ENCODE measurements at places on chromosomes 16 and 17.
A peak's percentile ranks its signal among the peaks of the same experiment; 100 is the strongest.

DNA sequence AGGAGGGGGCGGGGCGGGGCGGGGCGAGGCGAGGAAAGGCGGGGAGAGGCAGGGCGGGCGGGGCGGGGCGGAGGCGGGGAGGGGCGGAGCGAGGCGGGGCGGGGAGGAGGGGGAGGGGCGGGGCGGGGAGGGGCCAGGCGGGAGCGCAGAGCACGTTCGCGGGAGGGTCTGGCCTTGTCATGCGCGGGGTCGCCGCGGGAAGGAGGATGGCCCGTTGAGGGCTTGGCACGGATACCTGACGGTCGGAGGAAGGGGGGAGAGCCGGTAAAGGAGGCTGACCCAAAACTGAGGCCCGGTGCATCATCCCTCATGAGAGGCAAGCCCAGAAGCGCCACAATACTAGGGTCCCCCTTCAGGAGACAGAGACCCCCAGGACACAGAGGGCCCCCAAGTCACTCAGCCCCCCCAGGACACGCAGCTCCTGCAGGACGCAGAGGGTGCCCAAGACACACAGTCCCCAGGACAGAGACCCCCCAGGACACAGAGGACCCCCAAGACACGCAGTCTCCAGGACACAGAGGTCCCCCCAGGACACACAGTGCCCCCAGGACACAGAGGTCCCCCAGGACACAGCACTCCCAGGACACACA lies 593 bp upstream of the WDR45B start:
- peak; percentile 40 for DNase-seq

DNA sequence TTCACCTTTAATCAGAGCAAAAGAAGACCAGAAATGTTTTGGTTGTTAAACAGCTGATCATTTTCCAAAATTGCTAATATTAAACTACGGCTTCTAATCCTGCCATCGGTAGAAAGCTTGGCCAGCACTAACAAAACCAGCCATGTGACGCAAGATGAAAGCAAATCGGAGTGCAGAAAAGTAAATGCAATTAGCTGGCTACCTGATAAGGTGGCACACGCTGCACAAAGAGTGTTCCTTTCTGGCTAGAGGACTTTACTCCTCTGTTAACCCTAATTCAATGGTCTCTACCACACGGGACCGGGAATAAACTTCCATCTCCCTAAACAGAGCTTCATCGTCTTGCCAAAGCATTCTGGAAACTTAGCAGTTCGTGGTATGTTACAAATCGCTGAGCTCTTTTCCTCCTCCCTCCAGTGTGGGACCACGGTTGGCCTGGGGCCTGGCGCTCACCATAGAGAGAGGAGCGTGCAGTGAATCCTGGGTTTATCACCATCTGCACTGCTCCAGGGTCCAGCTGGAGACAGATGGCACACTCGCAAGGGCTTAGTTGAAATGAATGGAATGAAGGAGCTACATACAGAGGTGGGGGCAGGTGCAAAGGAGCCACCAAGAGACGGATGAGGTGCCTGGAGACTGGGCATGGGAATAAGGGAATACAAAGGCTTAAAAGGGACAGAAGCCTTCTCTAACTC lies 10.1 kb upstream of the COG1 start:
- no peak for DNase-seq

- no peak for DNase-seq
Observed at GRCh38 chr16:28877655-28878000, 660 bp upstream of the ATP2A1 start.

DNA sequence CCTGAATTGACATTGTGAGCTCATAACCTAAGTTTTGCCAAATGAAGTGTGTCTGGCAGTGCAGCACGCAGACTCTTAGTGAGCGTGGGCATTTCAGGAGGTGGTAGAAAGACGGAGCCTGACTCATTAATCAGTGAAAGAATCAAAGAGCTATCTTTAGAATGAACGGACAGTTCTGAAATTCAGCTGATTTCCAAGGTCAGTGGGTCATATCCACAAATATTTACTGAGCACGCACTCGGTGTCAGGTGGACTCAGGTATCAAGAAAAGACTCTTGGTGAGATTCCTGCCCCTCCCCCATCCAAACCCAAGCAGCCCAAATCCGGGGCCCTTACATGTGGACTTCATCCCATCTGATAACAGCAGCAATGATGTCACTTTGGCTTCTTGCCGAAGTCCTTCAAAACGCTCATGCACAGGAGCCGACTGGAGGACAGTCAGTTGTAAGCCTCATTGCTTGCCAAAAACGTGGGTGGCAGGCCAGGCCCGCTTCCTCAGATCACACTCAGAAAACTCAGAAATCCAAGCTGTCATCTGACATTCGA lies 185.8 kb downstream of the HS3ST3A1 start:
- no peak for DNase-seq

DNA sequence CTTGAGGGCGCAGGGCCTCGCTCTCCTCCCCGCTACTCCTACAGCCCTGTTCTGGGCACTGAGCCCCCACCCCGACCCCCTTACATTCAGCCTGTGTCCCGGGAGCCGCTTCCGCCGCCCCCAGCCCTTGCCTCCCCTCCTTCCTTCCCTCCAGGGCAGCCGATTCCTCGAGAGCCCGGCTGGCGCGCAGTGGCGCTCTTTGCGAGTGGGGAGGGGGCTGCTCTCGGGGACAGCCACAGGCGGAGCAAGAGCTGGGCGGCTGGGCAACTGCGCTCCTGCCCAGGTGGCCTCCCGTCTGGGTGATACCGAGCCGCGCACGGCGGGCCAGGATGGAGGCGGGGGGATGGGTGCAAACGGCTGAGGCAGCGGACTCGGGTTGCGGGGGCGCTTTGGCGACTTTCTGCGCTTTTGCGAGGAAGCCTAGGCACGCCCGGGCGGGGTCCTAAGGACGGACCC lies 1.2 kb downstream of the MMP15 start:
- DNase-seq, result no peak

GRCh38 chr16:19522397-19522732 lies 467 bp upstream of the GDE1 start:
- DNase-seq, result peak; percentile 64

- DNase-seq, result no peak
Observed at GRCh38 chr17:45104907-45105624, 27.2 kb downstream of the PLCD3 start.

- no peak for DNase-seq
Observed at GRCh38 chr16:58301052-58301451, 6.2 kb upstream of the PRSS54 start.

DNA sequence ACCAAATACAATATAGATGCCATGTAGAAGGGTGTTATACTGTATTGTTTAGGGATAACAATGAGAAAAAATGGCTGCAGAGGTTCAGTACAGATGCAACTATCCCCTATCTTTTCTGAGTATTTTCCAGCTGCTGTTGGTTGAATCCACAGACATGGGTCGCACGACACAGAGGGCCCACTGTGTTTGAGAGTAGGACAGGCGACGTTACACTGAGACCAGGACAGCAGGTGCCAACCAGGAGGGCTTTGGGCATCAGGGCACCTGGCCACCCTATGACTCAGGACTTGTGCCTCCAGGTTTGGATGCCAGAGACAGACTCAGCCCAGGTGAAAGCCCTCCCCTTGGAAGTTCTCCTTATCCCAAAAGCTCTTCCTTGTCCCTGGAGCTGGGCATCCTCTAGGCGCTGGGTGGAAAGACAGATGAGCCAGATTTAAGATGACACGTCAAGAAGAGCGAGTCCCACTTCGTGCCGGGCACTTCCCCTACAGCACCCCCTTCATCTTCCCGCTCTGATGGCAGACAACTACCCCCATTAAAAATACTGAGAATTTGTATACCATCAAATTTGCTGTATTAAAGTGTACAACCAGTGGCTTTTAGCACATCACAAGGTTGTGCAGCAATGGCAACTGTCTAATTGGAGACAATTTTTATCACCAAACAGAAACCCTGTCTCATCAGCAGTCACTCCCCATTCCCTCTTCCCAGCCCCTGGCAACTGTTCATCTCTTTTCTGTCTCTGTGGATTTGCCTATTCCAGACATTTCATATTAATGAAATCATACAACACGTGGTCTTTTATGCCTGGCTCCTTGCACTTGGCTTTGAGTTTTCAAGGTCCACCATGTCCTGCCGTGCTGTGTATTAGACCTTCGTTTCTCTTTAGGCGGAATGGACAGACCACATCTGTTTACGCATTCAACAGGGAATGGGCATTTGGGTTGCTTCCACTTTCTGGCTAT lies 30.6 kb downstream of the TNFRSF13B start:
- no peak for DNase-seq

GRCh38 chr17:32795339-32795979 lies 81.5 kb downstream of the MYO1D start:
- DNase-seq, result no peak

- DNase-seq, result no peak
Observed at GRCh38 chr17:41785859-41786226, 668 bp downstream of the JUP start.

GRCh38 chr17:60823515-60823914 lies 145.9 kb downstream of the BCAS3 start:
- no peak for DNase-seq

DNA sequence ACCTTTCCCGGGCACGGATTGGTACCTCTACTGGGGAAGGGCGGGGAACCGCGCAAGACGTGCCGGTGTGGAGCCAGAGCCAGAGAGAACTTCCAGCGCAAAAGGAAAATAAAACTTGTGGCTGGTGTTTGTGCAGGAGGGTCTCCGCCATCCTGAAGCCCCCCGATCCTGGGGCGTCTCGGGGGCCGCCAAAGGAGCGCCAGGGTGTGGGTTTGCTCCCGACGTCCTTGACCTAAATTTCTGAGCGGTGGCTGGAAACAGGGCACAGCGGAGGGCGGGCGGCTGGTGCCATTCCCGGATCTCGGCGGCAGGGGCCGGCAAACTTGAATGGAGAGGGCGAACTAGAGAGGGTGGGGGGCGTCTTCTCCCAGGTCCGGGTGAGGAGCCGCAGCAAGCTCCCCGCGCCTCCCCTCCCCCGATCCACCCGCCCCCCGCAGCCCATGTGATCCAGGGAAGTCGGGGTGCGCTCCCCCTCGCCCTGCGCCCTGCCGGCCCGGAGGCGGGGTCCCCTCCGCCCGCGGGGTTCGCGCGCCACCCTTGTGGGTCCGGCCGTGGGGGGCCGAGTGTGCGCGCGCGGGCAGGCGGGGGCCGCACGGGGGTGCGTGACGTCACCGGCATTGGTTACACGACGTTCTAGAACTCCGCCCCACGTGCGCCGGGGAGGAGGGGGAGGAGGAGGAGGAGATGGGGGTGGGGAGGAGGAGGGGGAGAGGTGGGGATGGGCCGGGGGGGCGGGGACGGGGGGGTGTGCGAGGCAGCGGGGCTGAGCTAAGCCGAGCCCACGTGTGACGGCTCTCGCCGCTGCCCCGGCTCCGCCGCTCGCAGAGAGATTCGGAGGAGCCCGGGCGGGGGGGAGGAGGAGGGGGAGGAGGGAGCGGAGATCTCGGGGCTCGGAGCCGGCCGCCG lies at the start of gene MSI2:
MSI2 (plus strand) TSS at position 748 of the 906 bp plus-strand sequence. CDS start 220 bp downstream, outside the sequence.
- DNase-seq, result peak; percentile 75

- peak; percentile 41 for DNase-seq
Observed at GRCh38 chr16:71882505-71883167, 1.3 kb downstream of the ZNF821 start.

GRCh38 chr16:88650749-88651275 lies at the start of gene CYBA:
TSS of gene CYBA (minus strand) at chr16:88651053. CDS start at chr16:88651013, 40 bp downstream.
- no peak for DNase-seq

DNA sequence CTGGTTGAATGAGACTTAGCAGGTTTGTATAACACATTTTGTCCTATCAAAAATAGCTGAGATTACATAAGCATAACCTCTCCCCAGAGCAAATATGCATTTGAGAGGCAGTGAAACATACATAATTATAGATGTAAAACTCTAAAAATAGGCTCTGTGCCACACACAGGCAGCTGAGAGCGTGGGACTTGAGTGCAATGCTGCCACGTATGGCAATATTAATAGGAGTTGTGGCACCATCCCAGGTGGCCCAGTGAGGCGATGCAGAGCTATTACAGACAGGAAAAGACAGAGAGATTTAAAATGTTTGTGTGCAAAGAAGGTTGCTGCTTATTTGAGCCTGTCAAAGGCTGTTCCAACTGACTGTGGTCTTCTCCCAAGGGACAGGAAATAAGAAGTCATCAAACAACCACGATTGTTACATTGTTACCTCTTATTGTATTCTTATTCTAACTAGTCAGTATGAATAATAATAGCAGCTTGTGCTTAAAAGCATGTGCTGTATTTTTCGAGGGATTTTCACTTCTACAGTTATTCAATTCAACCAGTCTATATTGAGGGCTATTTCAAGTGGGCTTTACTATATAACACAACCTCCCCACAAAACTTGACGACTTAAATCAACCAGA lies 116.5 kb downstream of the SALL1 start:
- DNase-seq, result peak; percentile 33

DNA sequence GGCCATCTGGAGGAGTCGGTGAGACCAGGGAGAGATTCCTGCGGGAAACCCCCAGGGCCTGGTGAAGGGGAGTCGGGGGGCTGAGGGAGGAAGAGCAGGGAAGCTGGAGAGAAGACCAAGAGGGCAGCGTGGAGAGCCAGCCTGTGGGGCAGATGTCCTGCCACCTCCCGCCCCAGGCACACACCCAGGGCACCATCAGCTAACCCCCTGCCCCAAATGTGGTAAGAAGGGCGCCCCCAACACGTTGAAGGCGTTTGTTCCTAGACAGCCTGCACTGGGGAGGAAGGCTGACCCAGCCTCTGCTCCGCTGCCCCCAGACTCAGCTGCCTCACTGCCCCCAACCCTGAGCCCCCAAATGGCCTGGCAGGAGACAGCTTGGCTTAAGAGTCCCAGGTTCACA lies 1.3 kb downstream of the BAIAP3 start:
- DNase-seq, result no peak

- no peak for DNase-seq
Observed at GRCh38 chr16:87266846-87267245, 50.3 kb downstream of the C16orf95 start.

- no peak for DNase-seq
Observed at GRCh38 chr17:44191369-44191768, 4.6 kb downstream of the TMUB2 start.

GRCh38 chr16:85419503-85420408 lies 193.4 kb upstream of the GSE1 start:
- DNase-seq, result no peak

- DNase-seq, result no peak
Observed at GRCh38 chr16:72939247-72939646, 108.7 kb downstream of the ZFHX3 start.

DNA sequence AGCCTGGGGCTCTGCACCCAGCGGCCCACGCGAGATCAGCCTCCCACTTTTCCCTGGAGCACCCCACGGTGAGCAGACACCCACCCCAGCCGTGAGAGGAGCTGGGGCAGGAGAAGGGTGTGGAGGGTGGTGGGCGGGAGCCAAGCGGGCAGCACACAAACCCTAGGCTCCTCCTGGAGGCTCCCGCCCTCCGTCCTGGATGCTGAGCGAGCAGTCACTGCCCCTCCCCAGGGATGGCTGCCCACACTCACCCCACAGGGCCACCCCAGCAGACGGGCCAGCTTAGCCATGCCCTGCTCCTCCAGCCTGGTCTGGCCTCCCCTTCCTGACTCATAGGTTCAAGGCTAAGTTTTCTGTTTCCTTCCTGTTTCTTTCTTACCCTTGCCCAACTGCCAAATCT lies 15.7 kb upstream of the ABCC3 start:
- no peak for DNase-seq

DNA sequence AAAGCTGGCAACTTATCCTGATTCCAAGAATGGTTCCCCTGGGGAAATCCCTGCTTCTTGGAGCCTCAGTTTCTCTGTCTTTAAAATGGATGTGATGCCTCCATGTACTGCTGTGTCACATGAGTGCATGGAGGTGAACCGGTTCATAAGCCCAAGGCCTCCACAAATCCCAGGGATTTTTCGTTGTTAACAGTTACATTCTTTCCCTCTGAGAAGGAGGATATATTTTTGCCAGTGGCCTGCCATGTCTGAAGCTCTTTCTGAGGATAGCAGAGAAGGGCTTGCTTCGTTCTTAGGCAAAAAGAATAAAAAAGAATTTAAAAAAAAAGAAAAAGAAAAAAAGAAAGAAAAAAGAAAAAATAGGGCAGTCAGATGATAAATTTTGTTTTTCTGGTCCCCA lies 52.2 kb upstream of the CIBAR2 start:
- DNase-seq, result no peak
